A549 (cell line): ENCODE measurements at places on chromosomes 1 and 21.

GRCh38 chr1:162710345-162710744, 78.1 kb downstream of the DDR2 start:
- DNase-seq, result no peak

DNA sequence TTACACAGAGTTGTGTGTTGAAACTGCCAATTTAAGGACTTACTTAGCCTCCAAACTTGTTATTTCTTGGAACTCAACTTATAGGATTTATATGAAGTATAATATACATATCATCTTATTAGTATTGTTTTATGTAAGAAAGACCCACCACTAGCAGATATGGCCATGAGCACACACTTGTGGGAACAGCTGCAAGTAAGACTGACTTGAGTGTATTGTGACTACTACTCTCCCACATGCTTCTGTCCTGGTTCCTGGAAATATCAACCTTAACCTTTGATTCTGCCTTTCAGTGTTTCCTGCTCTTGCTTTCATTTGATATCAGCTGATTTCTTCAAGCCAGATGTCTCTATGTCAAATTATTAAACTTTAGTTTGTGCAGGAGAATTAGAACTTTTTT, 175.3 kb downstream of the MAGI3 start:
- no peak for DNase-seq

DNA sequence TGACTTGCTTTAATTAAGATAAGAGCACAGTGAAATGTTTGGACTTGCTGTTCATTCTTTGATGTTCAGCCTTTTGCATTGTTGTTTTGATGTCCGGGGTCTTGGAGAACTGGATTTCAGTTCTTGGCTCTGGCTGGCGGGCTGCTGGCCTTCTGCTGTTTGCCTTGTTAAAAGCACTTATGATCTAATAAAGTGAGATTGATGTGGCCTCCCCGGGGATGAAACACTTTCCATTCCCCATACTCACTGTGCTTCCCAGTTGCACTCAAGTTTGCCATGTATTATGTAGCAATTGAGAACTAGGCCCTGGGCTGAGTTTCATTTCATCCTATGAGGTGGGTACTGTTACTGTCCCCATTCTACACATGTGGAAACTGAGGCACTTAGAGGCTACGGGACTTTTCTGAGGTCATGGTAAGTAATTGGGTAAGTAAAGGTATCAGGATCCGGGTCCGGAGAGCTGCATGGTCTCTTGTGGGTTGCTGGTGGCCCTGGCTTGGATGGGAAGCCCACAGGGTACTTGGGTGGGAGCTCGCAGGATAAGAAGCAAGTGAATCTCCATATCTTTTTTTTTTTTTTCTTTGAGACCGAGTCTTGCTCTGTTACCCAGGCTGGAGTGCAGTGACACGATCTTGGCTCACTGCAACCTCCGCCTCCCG, 127.7 kb upstream of the ZBTB40 start:
- DNase-seq, result no peak

GRCh38 chr1:2136386-2137235, 58.0 kb downstream of the FAAP20 start:
- no peak for DNase-seq

DNA sequence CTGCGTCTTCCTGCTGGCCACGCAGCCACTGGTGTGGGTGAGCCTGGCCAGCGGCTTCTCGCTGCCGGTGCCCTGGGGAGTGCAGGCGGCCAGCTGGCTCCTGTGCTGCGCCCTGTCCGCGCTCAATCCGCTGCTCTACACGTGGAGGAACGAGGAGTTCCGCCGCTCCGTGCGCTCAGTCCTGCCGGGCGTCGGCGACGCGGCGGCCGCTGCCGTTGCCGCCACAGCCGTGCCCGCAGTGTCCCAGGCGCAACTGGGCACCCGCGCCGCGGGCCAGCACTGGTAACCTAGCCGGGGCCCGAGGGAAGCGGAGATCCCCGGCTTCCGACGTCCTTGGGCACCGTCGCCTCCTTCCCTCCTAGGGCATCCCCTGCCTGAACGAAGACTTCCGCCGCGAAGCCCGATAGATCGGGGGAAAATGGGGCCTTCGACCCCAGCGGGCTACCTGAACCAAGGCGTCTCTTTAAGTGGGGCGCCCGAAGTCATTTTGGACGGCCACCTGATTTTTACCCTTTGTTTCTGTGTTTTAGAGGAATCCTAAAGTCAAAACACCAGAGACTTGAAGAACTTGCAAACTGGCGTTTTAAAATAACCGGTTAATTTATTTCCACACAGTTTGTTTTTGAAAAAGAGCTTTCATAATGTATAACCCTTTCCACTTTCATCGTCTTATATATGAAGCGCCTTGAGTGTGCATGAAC, 2.0 kb downstream of the GPR88 start:
- no peak for DNase-seq

GRCh38 chr1:54982739-54983138, 2.3 kb downstream of the TMEM61 start:
- DNase-seq, result no peak

DNA sequence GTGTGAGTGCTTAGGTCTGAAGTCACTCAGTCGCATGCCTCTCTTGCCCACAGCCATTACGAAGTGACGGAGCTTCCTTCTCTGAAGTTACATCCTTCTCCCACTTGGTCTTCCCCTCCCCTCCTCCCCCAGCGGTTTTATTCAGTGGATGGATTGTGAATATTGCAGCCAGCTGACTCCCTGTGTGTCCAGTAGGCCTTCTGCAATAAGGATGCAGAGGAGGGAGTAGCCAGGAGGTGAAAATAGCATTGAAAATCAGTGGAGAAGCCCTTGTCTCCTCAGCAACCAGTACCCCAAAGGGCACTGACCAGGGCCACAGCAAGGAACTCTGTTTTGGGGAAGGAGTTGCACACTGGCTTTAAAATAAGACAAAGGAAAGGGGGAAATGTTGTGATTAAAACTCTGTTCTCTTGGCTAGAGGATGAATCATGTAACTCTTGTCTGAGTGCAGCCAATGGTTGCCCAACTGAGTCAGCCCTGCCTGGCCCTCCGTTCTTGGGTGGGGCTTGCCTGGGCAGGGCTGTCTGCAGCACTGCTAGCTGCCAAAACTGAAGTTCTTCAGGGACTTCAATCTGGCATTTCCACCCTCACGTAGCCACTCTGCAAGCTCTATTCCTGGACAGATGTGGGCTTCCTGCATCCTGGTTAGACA, 4.3 kb downstream of the S100A10 start:
- no peak for DNase-seq

DNA sequence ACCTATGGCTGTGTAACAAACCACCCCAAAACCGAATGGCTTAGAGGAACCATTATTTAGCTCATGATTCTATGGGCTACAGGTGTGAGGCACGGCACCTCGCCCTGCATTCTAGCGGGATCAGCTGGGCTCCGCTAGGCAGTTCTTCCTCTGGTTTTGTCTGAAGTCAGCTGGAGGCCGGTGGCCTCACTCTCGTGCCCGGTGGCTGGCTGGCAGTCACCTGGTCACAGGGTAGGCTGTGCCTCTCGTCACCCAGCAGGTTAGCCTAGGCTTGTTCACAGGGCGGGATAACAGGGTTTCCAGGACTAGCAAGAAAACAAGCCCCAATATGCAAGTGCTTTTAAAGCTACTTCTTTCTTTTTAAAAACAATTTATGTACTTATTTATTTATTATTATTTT, 16.3 kb upstream of the AGPAT3 start:
- DNase-seq, result no peak

DNA sequence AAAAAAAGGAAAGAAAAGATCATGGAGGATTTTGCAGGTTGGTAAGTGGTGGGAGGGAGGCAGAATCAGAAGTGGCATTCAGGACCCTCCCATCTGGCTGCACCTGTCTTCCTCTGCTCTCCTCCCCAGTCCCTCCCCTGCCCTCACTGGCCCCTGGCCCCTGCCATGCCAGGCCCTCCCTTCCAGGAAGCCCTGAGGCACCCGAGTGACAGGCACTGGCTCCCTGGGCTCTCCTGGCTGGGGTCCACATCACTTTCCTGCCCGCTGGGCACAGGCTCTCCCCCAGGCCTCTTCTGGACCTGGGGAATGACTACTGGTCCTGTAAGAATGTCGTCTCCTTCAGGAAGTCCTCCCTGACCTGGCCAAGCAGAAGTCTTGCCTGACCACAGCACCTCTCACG, 15.3 kb upstream of the ADARB1 start:
- DNase-seq, result no peak

GRCh38 chr1:44632598-44632997, 41.7 kb downstream of the TMEM53 start:
- no peak for DNase-seq

DNA sequence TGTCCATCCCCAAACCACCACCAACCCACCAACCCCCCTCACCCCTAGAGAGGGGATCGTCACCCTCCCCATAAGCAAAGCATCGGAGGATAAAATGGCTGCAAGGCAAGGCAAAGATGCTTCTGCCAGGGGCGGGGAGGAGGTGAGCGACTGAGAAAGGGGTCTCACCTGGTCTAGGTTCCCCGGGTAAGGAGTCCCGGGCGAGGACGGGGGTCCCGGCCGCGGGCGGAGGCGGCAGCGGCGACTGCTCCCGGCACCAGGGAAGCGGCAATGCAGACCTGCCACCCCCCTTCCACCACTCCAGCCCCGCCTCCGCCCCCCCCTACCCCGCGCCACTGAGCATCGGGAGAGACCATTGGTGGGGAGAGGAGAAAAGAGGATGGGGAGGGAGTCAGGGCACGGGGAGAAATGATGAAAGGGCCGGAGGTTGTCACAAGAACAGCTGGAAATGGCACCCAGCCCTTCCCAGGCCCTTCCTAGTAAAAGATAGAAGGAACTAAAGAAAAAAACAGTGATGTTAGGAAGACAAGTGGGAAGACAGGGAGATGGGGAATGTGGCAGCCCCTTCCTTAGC, at the start of gene SV2A:
Gene SV2A, minus strand, starts transcription at position 274 of the 574 bp plus-strand sequence. CDS start 4,004 bp downstream, outside the sequence.
- DNase-seq, result no peak

DNA sequence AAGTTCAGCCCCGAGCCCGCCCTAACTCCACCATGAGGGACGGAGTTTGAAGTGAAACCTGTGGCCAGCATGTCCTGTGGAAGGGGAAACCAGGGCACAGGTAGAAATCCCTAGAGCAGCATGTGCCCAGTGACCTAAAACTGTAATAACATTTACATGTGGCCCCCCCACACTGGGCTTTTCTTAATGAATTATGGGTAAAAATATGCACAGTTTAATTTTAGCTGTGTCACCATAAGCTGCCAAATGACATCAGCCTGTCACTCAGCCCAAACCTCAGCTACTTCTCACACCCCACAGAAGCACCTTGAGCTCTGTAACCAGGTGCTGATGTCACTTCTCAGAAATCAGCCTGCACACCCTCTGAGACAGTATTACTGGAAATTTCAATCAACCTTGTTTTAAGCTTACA, 50.0 kb upstream of the SLC19A1 start:
- DNase-seq, result no peak

GRCh38 chr1:171883849-171884248, 42.6 kb downstream of the DNM3 start:
- no peak for DNase-seq

GRCh38 chr1:76669131-76669530, 198.1 kb upstream of the ST6GALNAC5 start:
- no peak for DNase-seq

GRCh38 chr1:34290831-34291230, 114.1 kb downstream of the C1orf94 start:
- DNase-seq, result no peak

- no peak for DNase-seq
These were observed 17.1 kb upstream of the PINK1 start for GRCh38 chr1:20615946-20616846.

GRCh38 chr1:27393641-27394281, 1.3 kb downstream of the GPR3 start:
- DNase-seq, result no peak

GRCh38 chr1:223678841-223679240, 13.3 kb upstream of the CAPN8 start:
- no peak for DNase-seq

DNA sequence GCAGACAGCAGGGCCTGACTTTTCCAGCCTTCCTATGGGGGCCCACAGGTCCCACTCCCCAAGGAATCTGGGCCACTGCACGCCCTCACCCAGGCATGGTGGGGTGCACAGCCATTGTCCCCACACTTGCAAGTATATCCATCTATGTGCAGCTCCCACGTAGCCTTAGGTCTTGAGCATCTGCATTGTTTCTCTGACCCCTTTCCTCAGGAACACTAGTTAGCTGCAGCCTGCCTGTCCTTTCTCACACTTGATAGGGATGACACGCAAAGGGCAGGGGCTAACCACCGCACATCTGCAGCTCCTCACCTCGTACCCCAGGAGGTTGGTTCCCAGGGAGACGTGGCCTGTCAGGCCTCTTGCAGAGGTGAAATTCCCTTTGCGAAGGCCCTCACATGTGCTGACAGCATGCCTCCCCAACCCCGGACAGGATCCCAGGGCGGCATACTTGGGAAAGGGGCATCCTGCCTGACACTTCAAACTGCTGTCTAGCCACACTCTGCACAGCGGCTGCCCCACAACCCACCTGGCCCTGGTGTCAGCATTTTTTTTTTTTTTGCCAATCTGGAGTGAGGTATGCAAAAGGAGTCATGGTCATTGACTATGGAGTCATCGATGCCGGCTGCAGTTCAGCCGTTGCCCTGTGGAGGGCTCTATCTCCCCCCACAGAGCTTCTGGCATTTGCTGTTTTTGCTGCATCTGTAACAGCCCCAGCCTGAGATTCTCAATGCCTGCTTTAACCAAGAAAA, 5.0 kb downstream of the JMJD4 start:
- DNase-seq, result peak; percentile 69

GRCh38 chr1:233569636-233570035, 44.3 kb upstream of the KCNK1 start:
- DNase-seq, result no peak

- peak; percentile 42 for DNase-seq
These were observed 1.9 kb downstream of the YBX1 start for GRCh38 chr1:42684139-42684538.

DNA sequence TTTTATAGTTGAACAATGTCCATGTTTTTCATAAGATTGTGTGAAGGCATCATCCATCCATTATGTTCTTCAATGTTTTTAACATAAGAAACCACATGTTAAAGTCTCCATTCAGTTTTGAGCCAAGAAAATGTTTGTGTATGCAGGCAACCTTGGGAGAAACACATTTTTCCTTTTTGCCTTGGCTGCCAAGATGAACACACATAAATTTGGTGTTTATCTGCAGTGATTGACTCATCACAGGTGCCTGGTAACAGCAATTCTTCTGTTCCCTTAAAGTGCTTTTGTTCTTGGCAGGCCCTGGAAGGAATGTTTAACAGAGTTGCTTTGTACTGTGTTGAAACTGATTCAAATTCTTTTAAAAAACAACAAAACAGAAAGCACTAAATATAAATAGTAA, 709.9 kb upstream of the ADGRL4 start:
- no peak for DNase-seq

DNA sequence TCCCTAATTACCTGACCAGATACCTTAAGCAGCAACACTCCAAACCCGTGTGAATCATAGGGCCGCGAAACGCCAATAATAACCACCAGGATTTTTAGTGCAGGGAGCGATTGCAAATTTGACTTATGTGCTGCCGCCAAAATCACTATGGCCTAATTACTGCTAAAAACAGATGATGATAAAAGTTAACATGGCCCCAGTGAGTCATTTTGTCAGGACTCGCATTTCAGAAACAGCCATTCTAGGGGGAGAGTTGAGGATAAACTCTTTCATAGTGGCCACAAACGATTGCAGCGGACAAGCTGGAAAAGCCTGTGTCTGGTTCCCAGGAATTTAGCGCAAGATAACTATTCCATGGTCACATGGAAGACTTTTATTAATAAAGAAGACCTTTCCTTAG, 103.4 kb downstream of the HLX start:
- DNase-seq, result no peak

GRCh38 chr1:3733883-3734589, 18.2 kb upstream of the CCDC27 start:
- DNase-seq, result no peak
